GM12865 (cell line): ENCODE measurements at places on chromosomes 5 and 9.

DNA sequence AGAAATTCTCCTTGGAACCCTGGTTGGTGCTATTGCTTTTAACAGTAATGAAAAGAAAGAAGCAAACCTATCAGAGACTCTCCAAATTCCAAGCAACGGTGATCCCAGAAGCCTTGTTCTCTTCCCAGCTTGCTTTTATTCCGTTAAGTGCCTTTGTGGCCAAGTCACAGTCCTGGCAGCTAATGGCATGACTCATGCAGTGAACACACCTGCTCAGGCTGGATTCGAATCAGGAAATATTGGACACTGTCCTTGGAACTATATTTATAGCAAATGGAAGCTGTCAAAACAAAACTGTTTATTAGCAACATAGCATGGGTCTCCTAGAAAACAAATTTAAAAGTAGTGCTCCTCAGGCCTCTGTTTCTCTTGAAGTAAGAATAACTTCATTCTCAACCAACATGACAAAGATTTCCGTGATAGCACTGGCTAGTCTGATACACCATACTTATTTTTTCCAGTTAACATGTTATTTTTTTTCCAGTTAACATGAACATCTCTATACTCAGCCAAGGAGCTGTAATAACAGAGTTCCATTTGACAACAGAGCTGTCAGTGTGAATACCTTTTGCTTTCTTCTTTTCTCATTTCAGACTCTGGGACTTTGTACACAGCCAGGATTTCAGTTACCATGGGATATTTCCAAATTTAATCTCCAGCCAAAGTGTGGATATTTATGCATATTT, 502.4 kb downstream of the GADD45G start:
- no peak for DNase-seq

GRCh38 chr9:135905380-135906258, 1.7 kb downstream of the CAMSAP1 start:
- peak; percentile 39 for DNase-seq

GRCh38 chr5:174514983-174515394, 209.4 kb upstream of the MSX2 start:
- no peak for DNase-seq

GRCh38 chr9:123771690-123772089, 158.2 kb downstream of the DENND1A start:
- no peak for DNase-seq

DNA sequence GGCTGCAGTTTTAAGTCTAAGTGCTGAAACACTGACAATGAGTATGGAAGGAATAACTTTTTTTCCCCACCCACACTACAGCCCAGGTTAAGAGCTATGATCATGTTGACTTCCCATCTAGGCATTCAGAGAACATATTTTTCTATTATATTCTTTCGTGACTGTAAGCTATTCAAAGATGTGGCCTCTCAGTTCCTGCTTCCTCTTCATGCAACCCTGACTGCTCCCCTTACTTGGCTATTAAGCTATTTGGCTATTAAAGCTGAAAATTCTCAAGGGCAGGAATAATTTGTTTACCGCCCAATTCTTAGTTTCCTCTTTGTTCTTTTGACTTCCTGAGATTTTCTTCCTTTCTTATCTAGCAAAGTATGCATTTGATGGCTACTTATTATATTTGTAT, 18.6 kb upstream of the ALDH1A1 start:
- DNase-seq = no peak

DNA sequence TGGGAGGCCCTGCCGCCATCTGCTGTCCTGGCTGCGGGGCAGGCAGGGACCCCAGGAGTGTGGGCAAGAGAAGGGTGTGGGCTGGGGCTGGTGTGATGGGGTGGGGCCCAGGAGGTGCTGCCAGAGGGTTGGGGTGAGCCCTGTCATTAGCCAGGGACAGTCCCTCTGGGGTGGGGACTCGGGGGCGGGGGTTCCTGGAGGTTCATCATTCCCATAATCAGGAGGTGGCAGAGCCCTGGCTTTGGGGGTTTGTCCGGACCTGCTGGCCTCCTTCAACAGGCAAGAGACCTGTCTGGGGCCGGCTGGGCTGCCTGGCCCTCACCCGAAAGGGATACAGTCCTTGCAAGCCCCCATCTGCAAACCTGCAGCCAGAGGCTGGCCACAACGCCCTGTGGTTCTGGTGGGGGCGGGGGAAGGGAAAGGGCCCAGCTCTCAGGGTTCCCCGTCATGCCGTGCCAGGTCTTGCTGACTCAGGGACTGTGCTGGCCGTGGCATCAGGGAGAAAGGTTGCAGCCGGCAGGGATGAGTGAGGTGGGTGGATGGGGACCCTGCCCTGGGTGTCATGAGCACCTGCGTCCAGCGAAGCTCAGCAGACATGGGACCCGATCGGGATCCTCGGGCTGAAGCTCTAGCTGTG, 65.2 kb downstream of the MRPL36 start:
- no peak for DNase-seq

DNA sequence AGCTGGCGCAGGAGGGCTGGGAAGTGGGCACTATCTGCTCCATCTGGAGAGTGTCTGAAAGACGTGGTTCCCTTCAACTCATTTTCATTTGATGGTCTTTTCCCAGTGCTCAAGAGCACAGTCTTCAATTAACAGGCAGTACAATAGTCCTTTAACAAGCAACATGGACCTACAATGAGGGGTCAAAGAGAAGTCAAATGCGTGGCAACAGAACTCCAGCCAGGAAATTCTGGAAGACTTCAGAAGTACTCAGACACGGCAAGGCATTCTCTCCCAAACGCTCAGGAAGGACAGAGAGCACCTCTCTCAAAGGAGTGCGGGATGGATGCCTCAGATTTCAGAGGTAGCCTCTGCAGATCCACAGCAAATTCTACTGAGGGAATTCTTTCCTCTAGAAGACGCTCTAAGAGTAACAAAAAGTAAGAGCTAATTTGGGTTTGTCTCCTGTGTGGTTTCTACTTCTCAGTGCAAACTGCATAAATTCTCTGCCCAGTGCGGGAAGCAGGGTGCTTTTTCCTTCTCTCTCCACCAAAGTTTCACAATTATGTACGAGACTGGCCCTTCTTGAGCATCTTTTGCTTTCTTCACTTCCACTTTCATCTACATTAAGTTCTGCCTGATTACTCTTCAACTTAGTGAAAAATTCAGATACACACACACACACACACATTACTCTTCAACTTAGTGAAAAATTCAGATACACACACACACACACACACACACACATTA, 56.4 kb downstream of the LHFPL2 start:
- DNase-seq = peak; percentile 78

DNA sequence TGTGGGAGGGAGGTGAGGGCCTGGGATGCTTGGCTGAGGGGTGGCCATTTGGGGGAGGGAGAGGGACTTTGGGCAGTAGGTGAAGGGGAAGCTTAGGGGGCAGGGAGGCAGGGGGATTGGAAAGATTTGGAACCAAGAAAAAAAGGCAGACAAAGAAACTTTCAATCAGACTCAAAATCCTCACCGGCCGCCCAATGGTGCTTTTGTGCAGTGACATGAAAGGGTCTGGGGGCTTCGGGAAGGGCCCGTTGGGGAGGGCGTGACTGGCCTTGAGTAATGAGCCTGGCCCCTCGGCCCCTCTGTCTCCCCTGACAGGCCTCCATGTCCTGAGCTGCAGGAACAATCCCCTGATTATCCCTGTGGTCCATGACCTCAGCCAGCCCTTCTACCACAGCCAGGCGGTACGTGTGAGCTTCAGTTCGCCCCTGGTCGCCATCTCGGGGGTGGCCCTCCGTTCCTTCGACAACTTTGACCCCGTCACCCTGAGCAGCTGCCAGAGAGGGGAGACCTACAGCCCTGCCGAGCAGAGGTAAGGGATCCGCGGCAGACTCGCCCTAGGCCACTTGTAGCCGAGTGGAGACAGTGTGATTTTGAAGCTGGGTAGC, 181.1 kb downstream of the PAPPA start:
- no peak for DNase-seq

- DNase-seq = no peak
These were observed 44.6 kb downstream of the CXXC5 start for GRCh38 chr5:139692679-139693308.

DNA sequence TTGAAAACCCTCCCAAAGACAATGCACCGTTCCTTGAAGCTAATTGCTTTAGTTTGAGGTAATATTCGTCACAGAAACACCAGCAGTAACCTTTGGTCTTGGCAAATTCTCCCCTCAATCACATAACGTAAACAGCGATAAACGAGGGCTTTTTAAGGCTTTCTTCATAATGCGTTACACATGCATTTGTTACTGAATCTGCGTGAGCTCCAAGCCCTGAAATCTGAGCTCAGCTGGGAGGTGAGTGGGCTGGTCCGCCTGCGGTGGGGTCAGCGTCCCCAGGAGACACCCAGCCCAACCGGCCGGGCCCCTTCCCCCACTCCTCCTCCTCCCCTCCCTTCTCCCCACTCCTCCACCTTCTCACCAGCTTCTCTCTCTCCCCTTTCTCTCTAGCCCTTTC, 91.1 kb downstream of the BARX1 start:
- no peak for DNase-seq

GRCh38 chr5:154697371-154697770, 57.8 kb upstream of the LARP1 start:
- no peak for DNase-seq

DNA sequence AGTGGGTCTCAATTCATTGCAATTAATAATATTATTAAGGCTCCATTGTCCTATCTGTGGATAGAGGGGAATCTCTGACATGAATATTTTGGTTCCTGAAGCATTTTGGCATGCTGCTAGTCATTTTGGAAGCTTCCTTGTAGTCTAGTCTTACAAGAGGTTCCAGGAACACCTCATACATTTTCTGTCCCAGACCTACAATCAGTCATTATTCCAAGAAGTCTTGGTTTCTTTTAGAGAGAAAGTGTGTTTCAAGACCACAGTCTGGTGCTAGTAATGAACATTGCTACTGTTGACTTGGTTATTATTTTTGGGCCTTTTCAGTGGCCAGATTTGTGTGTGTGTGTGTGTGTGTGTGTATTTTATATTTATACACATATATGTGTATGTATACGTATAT, 98.9 kb downstream of the ERCC6L2 start:
- DNase-seq = no peak

- DNase-seq = no peak
These were observed 154.2 kb upstream of the HMHB1 start for GRCh38 chr5:143657647-143658285.

DNA sequence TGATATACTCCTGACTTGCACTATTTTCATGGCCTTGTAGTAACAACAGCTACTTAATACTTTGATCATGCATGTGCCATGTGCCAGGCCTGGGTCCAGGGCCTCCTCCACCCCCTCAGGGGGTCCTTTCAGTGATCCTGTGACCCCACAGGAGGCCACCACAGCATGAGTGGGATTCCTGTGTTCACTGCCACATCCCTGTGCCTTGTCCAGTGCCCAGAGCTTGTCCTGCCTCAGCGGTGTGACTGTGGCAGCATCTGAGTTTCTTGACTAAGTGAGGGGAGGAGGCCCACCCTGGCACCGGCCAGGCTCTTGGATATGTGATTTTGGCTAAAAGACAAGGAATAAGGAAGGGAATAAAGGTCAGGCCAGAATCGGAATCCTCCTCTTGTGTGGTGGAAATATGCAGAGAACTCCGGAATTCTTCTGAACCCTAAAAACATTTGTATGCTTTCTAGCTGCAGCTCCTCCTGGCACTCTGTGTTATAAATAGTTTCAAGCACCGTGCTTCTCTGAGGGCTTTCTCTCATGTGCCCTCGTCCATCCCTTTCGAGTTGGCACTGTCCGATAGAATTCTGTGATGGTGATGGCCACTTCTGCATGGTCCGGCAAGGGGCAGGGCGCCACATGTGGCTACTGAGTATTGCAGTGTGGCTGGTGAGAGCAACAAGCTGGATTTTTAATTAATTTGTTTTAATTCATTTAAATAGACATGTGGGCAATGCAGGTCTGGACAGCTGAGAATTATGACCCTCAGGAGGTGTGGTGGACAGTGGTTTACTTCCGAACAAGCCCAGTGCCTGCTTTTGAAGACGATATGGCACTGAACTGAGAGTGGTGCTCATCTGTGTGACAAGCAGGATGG, 31.8 kb downstream of the TENT4A start:
- DNase-seq = no peak

DNA sequence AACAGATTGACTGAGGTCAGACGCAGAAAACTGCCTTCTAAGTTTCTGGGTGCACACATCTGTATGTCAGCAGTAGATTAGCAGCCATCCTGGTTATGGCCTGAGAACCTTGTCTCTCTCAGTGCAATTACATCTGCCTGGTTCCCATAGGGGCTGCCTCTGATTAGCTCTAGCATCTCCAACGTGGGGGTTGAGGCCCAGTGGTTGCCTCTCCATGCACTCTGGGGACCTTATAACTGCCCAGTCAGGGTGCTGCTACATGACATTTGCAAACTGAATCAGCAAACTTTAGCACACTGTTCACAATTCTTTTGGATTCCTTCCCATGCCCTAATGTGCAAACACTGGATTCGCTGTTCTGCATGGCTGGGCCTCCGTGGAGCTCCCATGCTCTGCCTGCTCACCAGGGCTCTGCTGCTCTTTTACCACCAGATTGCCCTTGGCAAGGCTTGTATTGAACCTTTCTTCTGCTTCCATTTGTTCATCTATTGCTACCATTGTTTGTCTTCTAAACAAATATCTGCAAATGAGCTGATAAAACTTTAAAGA, 36.2 kb downstream of the SNX18 start:
- DNase-seq = no peak

GRCh38 chr9:131125038-131125287, 423 bp upstream of the NUP214 start:
- DNase-seq = no peak

GRCh38 chr9:1460143-1460769, 410.1 kb downstream of the DMRT2 start:
- DNase-seq = peak; percentile 57

DNA sequence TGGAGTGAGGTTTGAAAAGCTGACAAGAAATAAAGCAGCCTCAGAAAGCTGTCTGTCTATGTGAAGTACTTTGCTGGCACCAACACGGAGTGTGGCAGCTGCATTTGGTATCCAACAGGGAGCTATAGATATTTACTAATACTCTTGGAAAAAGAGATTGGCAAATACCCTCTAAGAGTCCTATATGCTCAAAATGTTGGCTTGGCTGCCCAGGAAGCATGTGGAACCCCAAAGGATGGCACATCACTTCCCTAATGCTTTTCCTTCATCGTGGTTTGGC, 398.3 kb downstream of the TLE4 start:
- DNase-seq = no peak

- DNase-seq = no peak
These were observed 75.4 kb downstream of the STK32A start for GRCh38 chr5:147310059-147310704.

GRCh38 chr5:133523961-133524586, 88.3 kb downstream of the FSTL4 start:
- no peak for DNase-seq

GRCh38 chr5:35320029-35320428, 89.7 kb upstream of the PRLR start:
- no peak for DNase-seq
